ENCODE measurements at places on chromosomes 11 and 22.

DNA sequence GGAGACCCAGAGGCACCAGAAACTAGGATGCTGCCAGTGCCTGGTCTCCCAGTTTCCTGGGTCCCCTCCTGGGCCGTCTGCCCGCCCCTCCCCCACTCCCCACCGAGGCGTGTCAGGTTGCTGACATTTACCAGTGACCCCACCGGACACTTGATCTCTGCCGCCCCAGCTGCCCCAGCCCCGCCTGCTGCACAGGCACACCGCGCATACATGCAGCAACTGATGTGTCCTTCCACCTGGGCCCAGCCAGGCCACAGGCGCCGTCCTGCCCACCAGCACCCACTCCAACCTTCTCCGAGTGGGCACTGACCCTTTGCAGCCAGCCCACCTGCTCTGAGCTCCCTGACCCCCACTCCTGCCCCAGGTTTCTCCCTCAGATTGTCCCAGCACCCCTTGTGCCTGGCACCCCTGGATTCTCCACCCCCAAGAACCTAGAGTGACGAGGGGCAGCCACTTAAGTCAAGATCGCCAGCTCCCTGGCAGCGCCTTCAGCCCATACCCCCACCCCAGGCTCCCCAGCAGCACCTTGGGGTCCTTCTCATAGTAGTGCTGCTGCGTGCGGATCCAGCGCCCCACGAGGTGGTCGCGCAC is 548 bp downstream of the PYGM start:
- no peak for DNase-seq

DNA sequence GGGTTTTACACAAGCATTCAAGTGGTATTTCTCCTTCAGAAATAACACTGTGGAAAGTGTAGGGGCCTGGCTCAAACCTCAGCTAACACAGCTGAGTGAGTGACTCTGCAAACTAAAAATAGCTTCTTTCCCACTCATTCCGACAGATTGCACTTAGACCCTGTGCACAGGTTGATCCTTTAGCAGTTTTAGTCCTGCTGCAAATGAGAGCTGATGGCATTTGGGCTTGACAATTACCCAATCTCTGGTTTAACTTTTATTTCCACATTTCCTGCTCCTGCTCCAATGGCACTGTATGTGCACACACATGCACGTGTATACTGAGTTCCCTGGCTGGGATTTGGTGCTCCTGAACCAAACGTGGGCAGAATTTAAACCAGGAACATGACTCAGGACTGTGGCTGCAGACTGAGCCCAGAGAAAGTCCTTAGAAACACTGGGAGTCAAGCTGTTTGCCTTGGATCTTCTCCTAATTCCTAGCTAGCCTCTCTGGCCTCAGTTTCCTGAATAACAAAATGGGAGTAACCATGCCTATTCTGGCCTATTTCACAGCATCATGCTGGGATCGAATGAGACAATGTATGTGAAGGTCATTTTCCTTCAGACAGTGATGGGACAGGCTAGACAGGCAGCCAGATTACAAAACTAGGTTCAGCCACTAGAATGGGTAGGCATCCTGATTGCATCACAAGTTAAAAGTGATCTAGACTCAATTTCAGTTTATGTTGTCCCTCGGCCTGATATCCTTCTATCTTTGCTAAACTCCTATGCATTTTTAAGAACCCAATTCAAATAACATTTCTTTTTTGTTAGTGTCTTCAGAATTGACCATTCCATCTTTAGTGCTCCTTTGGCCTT is 58.2 kb downstream of the SERGEF start:
- no peak for DNase-seq

GRCh38 chr11:115845872-115846271 is 341.7 kb upstream of the CADM1 start:
- no peak for DNase-seq

GRCh38 chr11:84795698-84796097 is 831.4 kb downstream of the DLG2 start:
- DNase-seq = no peak

- DNase-seq = no peak
Observed at GRCh38 chr11:12263141-12263693, 114.2 kb upstream of the PARVA start.

GRCh38 chr22:23556026-23556620 is 24.0 kb downstream of the IGLL1 start:
- no peak for DNase-seq

- peak; percentile 38 for DNase-seq
Observed at GRCh38 chr22:37428649-37429586, 1.6 kb upstream of the ELFN2 start.

DNA sequence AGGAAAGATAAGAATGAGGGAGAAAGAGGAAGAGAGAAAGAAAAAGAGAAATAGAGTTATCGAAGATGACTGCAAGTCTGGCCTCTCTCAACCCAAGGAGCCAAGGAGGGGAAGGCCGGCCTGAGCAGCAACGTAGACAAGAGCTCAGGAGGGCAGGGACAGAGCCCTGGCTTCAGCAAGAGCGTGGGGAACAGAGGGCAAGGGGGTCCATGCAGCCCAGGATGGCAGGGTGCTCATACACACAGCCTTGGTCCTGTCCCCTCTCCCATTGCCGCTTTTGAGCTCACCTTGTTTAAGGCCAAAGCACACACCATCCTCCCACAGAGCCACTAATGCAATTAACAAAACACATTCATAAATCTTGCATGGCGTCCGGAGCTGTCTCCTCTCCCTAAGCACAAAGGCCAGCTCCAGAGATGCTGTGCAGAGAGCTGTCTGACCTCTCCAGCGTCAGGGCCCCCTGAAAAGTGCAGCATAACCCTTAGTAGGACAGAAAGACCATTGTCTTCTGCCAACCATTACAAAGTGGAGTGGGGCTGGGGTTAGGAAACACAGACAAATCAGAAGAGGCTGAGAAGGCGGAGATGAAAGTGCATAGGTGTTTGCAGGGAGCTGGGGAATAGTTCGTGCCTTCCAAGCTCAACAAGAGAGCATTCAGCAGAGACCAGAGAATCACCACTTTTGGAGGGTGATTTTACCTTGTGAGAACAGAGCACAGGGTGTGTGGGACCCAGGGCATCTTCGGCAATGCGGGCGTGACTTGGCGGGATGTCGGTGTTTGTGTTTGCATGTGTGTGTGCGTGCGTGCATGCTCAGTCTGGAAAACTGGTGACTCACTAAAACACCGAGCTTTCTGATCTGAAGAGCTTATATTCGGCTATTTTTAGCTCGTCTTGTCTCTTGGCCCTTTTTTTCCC is 28.2 kb upstream of the JAM3 start:
- no peak for DNase-seq

GRCh38 chr11:64351136-64351631 is 7.8 kb upstream of the RPS6KA4 start:
- DNase-seq = no peak

DNA sequence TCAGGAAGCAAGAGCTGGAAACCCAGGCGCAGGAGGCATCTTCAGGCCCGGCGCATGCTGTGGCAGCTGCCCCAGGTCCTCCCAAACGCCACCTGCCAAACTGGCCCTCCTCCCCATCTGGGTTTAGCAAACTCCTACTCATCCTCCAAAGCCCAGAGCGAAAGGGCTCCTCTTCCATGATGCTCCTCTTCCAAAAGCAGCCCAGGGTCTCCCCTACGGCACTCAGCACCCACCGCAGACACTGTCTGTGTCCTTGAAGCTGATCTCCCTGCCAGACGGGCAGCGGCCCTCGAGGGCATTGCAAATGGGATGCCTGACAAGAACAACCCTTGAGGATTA is 25.9 kb downstream of the CDKN1C start:
- DNase-seq = no peak

Data from Kasumi-1 (cell line).